ENCODE measurements at places on chromosomes 2 and 18. TPM values are rescaled to one million over a fixed set of nuclear protein-coding genes. Genes with fewer than 3 reads are reported as not detected.

PSMD1 gene
- total RNA-seq, result 124 TPM

SEPTIN2 gene
- 207 TPM for total RNA-seq

- no peak for DNase-seq
Measured at GRCh38 chr2:241722896-241723454, 11.5 kb upstream of the D2HGDH start.

DNA sequence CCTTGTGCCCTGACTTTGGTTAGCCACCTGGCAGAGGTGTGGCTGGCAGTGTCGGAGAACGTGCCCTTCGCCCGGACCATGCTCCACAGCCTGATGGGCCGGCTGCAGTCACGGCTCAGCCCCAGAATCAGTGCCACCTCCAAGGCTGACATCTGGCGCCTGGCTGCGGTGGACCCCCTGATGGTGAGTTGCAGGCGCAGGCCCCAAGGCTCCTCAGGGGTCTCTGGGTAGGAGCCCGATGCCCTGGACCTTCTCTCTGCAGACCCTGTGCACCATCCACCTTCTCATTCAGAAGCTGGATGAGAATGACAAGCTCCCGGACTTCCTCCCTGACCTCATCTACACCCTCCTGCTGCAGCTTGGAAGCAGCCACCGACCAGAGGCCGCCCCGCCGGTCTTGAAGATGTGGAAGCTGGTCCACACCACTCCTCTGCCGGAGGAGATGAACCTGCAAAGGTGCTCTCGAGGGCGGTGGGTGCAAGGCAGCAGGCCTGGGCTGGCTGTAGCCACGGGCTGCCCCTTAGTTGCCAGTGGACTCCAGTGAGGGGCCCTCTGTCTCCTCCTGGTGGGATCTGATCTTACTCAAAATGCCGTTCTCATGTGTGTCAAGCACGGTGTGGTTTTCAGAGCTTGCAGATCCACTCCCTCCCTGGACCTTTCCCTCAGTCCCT lies 32.1 kb downstream of the HJURP start:
- no peak for DNase-seq

DNA sequence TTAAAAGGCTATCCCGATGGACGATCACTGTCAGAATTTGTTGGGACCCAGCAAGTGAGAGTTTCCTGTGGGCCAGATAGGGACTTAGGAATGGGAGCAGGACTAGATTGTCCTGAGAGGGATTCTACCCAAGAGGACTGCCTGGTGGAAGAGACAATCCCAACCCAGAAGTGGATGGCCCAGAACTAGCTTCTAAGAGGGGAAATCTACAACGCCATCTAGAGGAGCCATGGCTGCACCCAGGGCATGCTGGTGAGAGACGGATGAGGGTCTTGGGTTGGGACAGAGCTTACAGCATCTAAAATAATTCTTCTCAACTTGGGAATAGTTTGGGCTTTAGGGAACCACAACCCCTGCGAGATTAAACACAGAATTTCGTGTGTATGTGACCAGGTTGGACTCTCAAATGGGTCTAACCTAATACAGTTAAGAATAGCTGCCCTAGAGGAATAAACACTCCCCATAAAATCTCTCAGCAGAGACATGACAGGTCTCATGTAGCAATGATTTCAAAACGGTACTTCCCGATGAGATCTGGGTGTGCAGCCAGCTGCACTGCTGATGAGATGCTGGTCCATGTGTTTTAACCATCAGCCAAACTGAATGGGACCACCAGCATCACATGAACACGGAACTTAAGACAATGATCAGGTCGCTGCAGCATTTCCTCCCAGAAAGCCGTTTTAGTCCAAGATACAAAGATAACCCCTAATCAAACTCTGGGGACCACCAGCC lies 50.8 kb downstream of the CCBE1 start:
- DNase-seq, result no peak

DNA sequence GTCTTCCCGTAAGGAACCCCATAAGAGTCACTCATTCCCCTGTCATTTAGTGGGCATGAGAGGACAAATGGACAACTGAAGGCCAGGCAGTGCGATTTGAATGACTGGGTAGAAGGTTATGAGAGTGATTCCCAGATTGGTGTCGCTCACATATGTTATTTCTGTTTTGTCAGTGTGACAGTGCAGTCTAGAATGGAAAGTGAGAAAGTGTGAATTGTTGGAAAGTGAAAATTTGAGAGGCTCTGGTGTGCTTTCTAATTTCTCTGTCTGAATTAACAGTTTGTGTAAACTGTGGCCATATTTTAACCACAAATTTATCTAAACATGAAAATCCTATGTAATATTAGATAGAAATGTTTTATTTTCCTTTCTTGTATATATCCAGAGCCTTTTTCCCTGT lies 49.1 kb downstream of the ASXL3 start:
- no peak for DNase-seq

DNA sequence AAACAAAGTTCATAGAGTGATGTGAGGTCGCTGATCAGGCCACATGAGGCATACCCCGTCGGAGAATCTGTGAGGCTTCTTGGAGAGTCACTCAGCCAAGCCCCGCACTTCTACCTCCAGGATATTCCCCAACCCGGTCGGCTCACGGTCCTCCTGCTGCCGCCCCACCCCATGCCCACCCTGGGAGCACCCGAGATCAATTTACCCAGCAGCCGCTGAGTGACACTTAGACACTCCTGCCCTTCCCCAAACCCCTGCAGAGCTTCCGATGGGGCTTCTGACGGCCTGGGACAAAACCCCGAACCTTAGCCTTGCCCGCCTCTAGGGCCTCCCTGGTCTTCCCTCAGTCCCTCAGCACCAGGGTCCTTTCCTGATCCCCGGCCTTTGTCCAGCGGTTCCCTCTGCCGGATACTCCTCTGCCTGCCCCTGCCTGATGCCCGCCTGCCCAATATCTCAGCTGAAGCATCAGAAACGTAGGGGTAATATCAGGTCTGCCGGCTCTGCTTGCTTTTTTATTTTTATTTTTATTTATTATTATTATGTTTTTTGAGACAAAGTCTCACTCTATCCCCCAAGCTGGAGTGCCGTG lies 18.9 kb upstream of the OTOS start:
- peak; percentile 44 for DNase-seq

- DNase-seq, result no peak
Measured at GRCh38 chr2:236169741-236170589, 1.8 kb upstream of the GBX2 start.

GRCh38 chr18:47260924-47261701 lies 9.7 kb upstream of the SKOR2 start:
- DNase-seq, result peak; percentile 44

- no peak for DNase-seq
Measured at GRCh38 chr18:4405965-4406364, 49.1 kb downstream of the DLGAP1 start.

- no peak for DNase-seq
Measured at GRCh38 chr2:152171718-152172117, 3.8 kb downstream of the STAM2 start.

- DNase-seq, result no peak
Measured at GRCh38 chr2:188810586-188810985, 163.6 kb upstream of the COL3A1 start.

GRCh38 chr2:233358947-233359346 lies 4.7 kb downstream of the DGKD start:
- DNase-seq, result no peak

DNA sequence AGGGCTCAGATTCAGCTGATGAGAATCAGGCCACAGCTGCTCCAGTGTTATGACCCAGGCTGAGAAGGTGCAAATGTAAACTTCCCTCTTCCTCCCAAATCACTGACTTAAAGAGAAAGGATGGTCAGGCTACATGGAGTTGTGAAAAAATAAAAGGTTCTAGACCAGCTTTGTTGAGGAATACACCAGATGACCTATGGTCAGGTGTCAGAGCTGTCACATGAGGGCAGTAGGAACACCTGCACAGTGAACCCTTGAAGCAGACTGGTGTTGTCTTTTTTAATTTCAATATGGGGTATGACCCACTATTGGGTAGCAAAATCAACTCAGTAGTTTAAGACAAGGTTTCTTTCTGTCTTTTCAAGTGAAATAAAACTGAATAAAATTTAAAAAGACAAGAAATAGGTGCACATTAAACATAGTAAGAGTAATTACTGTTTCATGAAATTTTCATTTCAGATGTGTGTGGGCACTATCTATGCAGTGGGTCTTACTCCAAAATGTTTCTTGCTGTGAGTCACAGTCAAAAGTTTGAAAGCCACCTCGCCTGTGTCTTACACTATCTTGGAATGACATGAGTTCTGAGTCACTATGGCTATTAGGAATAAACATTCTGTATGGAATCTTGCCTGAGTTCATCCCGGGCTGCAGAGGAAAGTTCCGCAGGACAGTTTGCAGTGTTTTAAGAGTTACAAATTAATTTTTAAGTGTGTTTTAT lies 83.6 kb downstream of the ACVR1 start:
- no peak for DNase-seq

GRCh38 chr2:165582863-165583506 lies 113.5 kb downstream of the CSRNP3 start:
- no peak for DNase-seq

DNA sequence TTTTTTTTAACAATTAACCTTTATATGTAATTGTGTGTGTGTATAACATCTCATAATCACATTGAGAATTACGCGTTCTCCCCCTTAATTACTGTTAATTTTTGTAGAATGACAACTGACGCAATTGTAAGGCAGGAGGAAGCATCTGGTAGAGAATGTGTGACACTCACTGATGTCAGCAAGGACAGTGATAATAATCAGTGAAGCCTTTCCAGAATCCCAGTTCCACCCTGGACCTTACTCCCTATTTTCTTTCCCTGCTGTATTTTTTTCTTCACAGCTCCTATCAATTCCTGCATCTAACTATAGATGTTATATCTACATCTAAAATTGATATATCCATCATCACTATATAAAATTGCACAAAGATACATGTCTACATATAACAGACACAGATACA lies 16.1 kb upstream of the STRN start:
- DNase-seq, result no peak
